Stimulated activated CD8-positive, alpha-beta memory T cell treated with anti-CD3 and anti-CD28 coated beads, Interleukin-4, amount 100 ng/mL, for 4 hours (primary cell): ENCODE measurements at places on chromosomes 1 and 21.

DNA sequence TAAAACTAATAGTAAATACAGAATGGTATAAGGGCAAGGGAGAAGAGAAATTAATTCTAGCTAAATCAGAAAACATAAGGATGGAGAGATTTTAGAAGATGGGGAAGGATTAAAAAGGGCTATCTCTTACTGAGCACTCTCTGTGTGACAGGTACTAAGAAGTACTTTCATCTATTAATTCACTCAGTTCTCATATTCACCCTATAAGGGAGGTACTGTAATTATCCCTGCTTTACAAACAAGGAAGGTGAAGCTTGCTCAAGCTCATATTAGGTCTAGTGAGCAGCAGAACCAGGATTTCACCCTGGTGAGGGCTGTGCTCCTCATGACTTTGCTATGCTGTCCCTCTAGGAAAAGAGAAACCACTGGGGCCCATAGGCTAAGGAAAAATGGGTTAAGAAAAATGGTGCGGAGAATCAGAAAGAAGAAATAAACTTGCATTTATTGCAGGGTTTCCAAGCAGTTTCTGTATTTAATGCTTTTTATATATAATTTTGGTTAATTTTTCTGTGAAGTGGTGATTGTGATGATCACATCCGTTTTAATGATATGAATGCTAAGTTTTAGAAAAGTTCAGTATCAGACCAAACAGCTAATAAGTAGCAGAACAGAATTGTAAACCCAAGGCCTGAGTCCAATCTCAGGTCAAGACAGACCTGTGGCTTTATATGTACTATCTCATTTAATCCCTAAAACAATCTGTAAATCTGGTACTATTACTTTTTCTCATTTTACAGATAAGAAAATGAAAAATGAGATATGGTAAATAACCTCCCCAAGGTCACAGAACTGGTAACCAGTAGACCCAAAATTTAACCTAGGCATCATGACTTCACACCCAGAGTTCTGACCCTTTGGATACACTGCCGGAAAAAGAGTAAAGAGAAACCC lies 1.7 kb downstream of the PCNX2 start:
- no peak for DNase-seq

GRCh38 chr21:18356801-18357200 lies 46.8 kb downstream of the TMPRSS15 start:
- no peak for DNase-seq

- DNase-seq = no peak
Observed at GRCh38 chr1:27952147-27952546, 7.6 kb upstream of the XKR8 start.

DNA sequence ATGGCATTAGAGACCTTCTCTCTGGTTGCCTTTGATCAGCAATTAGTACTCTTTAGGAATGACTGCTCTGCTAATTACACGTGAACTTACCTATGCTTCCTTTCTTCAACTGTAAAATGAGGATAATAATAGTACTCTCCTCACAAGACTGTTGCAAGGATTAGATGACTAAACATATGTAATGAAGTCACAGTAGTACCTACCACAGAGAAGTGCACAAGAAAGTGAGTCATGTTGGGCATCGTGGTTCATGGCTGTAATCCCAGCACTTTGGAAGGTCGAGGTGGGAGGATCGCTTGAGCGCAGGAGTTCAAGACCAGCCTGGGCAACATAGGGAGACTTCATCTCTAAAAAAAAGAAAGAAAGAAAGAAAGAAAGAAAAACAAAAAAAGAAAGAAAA lies 68.1 kb upstream of the AK4 start:
- DNase-seq = no peak

DNA sequence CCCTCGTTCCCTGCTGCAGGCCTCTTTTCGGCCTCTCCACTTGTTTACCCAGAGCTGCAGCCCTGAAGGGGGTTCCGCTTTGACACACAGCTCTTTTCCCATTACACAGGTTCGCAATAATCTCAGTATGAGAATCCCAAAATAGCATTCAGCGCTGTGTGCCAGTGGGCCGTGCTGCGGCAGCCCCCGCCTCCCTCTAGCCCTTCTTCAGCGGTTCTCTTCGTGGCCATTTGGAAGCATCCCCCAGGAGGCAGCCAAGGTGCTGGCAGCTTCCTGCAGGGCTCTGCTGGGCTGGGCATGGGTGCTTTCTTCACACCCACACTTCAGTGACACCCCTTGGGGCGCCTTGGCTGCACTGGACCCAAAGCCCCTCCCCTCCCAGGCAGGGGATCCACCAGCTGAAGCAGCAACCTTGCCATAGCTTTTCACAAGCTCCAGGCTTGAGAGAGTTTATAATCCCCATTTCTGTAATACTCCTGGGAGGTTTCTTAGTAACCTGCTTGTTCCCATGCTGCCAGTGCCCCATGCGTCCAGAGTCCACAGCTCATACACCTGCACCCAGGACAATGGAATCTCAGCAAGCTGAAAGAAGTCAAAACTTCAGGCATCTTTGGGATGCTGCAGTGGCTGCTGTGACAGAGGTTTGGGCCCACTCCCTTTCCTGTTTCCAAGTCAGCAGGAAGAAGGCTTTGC lies 8.1 kb downstream of the NCF2 start:
- DNase-seq = no peak

DNA sequence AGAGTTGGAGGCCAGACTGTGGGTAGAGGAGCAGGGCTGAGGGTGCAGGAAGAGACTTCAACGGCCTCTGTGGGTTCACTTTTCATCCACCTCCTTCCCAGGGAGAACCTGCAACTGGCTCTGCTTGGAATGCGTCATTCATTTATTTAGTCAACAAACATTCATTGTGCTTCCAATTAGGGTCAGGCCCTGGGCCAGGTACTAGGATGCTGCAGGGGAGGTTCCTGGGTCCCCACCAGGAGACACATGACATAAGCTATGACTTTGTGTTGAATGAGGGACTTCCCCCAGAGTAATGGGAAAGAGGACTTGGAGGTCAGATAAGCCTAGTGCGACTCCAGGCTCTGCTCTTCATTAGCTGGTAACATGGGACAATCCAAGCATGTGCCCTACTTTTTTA lies 46.3 kb upstream of the RPL11 start:
- no peak for DNase-seq

DNA sequence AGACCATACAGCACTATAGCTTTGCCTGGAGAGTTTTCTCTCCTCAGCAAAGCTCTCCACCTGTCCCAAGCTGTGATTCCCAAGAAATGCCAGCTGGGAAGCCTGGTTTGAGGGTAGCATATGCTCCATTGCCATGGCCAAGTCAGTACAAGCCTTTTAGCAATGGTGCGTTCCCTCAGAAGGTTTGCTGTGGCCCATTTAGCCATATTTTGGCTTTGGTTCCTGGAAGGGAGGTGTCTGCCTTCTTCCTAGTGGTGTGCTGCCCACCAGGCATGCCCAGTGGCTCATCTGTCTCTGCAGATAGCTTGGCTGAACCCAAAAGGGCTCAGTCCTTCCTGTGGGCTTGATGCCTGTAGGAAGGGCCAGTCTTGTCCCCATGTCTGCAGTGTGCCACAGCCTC lies 32.4 kb downstream of the GALNT2 start:
- DNase-seq = no peak

- no peak for DNase-seq
Observed at GRCh38 chr21:35063428-35064172, 14.5 kb upstream of the RUNX1 start.

DNA sequence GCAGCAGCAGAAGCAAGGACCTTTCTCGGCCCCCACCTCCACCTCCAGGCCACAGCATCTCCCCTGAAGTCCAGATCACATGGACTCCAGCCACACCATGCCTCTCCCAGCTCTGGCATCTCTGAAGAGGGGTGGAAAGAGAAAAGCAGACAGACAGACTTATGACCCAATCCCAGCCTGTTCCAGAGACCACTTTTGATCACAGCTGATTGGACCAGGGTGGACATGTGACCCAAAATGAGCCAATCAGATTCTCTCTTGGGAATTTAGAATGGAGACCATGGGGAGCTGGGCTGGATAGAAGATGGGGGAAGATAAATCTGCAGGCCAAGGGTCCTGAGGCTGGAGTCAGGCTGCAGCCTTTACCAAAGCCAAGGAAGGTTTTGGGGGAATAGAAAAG lies 16.4 kb downstream of the HTR1D start:
- DNase-seq = no peak

DNA sequence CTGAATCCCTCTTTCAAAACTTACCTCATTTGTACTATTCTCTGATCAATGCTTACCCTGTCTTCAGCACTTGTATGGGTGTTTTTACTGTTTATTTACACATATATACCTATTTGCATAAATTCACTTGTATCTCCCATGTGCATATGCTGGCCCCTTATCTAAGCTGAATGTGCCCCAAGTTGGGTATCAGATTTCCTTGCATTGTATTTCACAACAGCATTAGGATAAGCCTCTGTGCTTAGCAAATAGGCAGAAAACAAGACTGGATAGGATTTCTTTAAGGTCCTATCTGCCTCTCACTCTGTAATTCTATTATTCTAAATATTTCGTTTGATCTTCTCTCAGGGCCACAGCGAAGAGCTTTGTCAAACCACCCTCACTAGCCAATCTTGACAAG lies 45.9 kb upstream of the IPO9 start:
- no peak for DNase-seq

- DNase-seq = no peak
Observed at GRCh38 chr1:240414237-240414636, 197.7 kb downstream of the GREM2 start.

DNA sequence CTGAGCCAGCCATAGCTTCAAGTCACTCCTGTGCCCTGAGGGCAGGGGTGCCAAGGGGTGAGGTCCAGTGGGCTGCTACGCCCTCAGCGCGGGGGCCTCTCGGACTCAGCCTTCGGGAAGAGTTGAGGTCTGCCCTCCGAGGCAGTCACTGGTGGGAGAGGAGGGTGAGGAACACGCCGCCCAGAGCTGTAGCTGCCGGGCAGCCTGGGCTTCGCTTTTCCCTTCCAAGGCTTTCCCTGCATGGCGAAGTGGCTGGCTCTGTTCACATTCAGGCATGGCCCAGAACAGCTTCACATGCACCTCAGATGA lies 43.0 kb upstream of the C1orf174 start:
- DNase-seq = no peak

GRCh38 chr1:50959303-50959912 lies 659 bp downstream of the FAF1 start:
- no peak for DNase-seq

DNA sequence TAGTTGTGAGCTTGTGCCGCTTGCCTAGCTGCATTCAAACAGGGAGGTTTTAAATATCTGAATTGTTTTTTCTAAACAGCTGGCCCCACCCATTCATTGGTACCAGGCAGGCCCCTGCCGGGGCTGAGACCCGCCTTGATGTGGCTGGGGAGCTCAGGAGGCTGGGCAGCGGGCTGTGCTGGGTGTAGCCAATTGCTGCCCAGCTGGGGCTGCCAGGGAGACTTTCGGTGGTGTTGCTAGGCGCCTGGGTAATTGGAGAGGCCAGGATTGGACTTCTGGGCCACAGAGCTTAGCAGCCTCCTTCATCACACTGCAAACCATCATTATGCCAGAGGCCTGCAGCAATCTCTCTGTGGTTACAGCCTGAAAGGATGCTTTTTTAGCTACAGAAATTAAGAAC lies 12.2 kb downstream of the RHBDL2 start:
- no peak for DNase-seq

GRCh38 chr1:160163615-160164014 lies 12.2 kb downstream of the ATP1A4 start:
- DNase-seq = no peak

- no peak for DNase-seq
Observed at GRCh38 chr21:34128124-34128523, 54.7 kb downstream of the MRPS6 start.

DNA sequence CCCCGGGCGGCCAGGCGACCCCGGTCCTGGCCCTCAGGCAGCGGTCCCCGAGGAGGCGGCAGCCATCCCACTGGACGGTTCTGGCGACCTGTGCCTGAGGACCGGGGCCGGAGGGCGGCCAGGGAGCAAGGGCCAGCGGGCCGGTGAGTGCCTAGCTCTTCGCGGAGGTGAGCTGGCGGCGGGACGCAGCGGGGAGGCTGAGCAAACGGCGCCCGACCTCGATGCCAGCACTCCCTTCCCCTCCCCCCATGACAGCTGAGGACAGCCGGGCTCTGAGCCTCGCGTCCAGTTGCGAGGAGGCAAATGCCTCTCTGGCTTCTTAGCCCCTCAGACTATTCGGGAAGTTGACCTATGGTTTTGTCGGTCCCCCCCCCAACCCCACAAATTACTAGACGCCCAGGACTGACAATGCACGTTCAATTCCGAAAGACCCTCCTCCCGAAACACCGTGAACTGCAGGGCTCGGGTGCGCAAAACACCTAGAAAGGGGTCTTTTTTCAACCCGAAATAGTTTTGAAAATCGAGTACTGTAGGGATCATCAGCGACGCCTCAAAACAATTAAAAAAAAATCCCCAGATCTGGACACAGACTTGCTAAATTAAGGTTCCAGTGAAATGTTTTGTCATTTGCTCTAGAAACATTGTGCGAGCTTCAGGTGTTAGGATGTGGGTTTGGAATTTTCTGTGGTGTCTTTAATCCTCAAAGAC lies 8.3 kb downstream of the CDKN2C start:
- DNase-seq = no peak

DNA sequence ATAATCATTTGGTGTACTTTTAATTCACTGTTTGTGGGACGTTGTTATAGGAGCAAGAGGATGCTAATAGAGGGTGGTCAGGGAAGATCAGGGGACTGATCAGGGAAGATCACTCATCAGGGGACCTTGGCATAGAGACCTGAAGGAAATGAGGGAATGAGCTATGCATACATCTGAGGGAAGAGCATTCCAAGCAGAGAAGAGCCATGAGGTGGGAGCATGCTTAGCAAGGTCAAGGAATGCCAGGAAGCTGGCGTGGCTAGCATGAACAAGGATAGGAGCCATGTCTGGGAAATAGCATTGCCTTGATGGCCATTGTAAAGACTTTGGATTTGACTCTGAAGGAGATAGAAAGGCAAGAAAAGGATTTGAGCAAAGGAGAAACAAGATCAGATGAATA lies 14.1 kb downstream of the IRF2BP2 start:
- DNase-seq = no peak

DNA sequence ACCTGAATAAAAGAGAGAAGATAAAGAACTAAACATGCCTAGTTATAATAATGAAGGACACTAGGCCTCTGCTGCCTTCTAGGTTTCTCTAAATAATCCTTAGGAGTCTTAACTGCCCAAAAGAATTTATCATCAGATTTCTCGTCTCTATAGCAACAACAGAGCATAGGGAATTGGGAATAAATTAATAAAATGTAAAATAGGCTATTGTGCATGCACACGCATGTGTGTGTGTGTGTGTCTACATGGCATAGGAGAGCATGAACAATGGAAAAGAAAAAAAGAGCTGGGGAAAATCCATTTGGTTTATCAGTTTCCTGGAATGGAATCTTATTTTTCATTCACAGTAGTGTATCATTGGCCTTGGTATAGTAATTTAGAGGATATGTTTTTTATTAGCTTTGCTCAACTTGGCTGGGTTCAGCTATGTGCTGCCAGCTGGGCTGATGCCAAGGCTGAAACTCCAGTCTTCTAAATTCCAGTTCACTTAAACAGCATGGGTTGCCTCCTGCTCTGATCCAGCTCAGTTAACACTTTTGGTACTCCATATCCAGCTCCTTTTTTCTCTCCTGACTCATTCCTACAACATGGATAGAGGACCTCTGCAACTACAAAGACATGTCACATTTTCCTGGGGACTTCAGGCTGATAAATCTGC lies 80.6 kb upstream of the SLFNL1 start:
- DNase-seq = no peak
